HFFc6 (cell line): ENCODE measurements at places on chromosomes 11 and 22. TPM values are rescaled to one million over a fixed set of nuclear protein-coding genes. Genes with fewer than 3 reads are reported as not detected.

RNH1 gene
- 216 to 251 TPM (median 229 TPM) in 3 replicates for total RNA-seq

C22orf42 gene
- not detected in 3 replicates for total RNA-seq

LRP5 gene
- 2.9 to 14.4 TPM (median 11.6 TPM) in 3 replicates for total RNA-seq

PLEKHB1 gene
- 0.34 to 0.91 TPM (median 0.46 TPM) in 3 replicates for total RNA-seq

ALG12 gene
- 19.5 and 19.8 TPM in 2 replicates for total RNA-seq

PGA4 gene
- not detected in 3 replicates for total RNA-seq

SMTN gene
- 215 to 329 TPM (median 276 TPM) in 3 replicates for total RNA-seq

SPDYC gene
- not detected in 3 replicates for total RNA-seq

OR51B5 gene
- total RNA-seq = 0.40 TPM in 1 of 2 replicates, not detected in the other

IL10RA gene
- total RNA-seq = not detected in 3 replicates

GRIK4 gene
- not detected in 3 replicates for total RNA-seq

ELFN2 gene
- 1.2 and 6.0 TPM in 2 replicates for total RNA-seq

OTOG gene
- total RNA-seq = not detected in 2 replicates

KRTAP5-2 gene
- not detected in 3 replicates for total RNA-seq

OR51I2 gene
- total RNA-seq = not detected in 3 replicates

GRCh38 chr11:70112017-70112434 is 33.9 kb downstream of the ANO1 start:
- DNase-seq = no peak

DNA sequence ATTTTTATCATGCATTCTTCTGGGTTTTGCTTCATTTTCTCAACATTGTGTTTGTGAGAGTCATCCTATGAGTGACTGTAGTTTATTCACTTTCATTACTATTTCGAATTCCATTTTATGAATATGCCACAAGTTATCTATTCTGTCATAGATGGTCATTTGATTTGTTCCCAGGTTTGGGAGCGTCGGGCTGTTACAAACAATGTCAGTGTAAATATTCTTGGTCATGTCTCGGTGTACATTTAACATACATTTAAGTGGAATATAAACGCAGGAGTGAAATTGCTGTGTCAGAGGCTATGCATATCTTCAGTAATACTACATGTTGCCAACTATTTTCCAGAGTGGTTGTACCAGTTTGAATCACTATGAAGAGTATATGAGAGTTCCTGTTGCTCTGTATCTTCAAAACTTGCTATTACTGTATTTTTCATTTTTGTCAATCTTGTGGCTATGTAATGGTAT is 2.4 kb downstream of the TRIM44 start:
- DNase-seq = no peak

DNA sequence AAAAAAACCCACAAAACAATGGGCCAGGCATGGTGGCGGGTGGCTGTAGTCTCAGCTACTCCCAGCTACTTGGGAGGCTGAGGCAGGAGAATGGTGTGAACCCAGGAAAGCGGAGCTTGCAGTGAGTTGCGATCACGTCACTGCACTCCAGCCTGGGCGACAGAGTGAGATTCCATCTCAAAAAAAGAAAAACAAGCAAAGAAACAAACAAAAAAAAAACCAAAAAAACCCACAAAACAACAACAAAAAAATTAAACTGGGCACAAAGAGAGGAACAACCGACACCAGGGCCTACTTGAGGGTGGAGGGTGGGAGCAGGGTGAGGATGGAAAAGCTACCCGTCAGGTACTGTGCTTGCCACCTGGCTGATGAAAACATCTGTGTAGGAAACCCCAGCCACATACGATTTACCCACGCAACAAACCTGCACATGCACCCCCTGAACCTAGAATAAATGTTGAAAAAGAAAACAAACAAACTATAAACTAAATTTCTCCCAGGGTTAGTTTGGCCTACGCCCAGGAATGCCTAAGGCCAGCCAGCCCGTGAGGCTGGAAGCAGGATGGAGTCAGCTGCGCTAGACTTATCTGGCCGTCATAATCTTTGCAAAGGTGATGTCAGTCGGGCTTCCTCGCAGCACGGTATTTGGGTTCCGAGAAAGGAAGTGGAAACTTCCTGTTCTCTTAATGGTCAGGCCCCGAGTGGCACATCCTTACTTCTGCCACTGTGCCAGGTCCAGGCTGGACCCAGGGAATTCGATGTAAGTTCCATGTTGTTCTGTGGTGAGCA is 21.9 kb upstream of the CYB5R3 start:
- DNase-seq = no peak

GRCh38 chr11:85539029-85539689 is 88.0 kb downstream of the DLG2 start:
- no peak for DNase-seq

DNA sequence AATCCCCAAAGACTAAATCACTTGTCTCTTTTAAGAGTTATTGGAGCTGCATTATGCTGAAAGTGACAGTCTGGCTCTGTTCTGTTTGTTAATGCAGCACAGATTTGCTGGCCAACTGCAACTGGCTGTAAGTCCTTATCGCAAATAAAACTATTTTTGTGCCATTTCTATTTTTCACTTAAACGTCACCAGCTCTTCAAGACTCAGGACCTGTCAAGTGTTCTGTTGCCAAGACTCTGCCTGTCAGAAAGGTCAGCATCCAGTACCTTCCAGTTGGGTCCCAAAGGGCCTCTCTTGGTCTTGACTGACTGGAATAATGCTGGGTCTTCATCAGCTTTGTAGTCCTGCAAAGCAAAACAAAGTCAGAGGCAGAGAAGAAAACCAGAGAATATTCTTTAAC is 45.6 kb downstream of the PITPNB start:
- DNase-seq = no peak

GRCh38 chr11:123437236-123437979 is 7.3 kb downstream of the GRAMD1B start:
- DNase-seq = no peak

GRCh38 chr11:11074686-11075335 is 217.0 kb upstream of the ZBED5 start:
- DNase-seq = no peak

GRCh38 chr11:22666688-22667439 is 453 bp downstream of the GAS2 start:
- no peak for DNase-seq

DNA sequence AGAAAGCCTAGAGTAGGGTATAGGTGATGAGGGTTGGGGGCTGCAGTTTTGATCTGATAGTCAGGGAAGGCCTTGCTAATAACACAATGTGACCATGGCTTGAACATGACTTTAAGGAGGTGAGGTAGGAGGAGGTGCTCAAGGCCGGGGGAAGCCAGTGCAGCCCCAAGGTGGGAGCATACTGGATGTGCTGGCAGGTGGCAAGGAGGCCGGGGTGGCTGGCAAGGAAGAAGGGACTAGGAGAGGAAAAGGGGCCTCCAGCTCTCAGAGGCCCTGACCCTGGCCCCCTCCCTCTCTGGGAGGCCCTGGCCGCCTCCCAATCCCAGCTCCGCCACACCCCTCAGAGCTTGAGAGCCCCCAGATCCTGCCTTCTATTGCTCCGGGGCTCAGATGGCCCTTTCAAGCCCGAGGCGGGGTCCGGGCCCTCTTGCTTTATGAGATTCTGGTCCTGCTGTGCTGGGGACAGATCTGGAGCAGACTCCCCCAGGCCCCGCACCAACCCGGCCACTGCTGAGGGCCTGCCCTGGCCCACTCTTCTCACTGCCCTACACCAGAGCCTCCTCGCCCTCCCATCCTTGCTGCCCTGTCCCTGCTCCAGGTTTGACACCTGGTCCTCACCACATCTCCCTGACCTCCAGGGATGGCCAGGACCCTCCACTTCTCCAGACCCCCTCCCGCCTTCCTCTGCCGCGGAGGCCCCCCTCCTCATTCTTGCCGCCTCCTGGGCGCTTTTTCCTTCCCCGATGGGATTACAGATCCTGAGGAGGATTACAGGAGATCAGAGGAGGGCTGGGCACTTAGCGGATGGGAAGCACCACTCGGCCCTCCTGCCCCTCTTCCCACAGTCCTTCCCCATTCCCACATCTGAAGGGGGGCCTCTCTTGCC is 1.8 kb downstream of the PITPNM1 start:
- DNase-seq = no peak

GRCh38 chr11:17369094-17369493 is 17.5 kb downstream of the NCR3LG1 start:
- DNase-seq = no peak

GRCh38 chr11:65982824-65983588 is 19.0 kb downstream of the EIF1AD start:
- DNase-seq = no peak

DNA sequence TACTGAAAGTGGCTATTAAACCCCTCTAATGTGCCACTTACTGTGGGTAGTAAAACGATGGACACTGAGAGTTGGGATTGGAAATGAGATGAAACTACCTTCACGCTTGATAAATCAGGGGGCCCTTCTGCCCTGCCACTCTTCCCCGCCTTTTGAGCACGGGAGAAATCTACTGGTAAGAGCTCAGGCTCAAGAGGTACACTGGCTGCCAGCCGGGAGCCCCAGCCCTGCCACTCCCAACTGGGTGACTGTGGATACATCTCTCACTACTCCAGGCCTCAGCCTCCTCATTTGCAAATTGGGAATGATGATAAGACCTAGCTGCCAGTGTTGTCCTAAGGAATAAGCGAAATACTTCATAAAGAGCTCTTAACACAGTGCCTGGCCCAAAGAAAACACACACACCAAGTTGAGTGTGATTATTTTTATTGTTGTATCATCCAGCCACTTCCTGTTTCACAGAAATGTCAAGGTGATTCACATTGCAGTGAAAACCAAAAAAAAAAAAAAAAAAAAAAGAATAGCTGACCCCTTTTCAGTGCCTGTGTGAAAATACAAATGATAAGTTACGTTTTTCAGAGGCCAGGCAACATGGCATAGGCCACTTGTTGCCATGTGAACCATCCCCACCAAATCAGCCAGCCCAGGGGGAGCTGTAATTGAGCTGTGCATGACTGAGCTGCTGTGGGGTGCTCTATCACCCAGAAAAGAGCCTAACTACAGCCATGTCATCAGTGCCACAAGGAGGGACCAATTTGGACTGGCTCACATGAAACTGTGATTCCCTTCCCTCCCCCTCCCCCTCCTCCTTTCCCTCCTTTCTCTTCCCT is 4.4 kb upstream of the ZNRD2 start:
- DNase-seq = no peak

DNA sequence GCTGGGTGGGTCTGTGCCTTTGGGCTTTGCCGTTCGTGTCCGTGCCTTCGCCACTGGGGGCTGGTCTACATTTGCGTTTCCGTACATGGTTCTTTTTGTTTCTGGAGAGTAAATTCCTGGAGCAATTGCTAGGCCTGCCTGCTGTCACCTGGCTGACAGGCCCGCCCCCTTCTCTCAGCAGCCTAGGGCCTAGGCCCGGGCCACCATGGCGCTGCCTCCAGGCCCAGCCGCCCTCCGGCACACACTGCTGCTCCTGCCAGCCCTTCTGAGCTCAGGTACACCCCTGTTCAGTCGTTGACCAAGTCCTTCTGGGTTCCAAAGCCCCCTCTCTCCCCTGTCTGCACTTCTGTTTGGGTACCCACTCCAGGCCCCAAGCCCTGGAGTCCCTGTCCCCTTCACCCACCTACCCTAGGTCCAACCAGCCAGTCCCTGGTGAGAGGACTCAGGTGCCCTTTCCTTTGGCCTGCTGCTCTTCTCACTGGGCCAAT is 649 bp downstream of the TMEM25 start:
- DNase-seq = no peak

GRCh38 chr11:73158356-73159051 is 16.4 kb upstream of the FCHSD2 start:
- peak; percentile 61 for DNase-seq

DNA sequence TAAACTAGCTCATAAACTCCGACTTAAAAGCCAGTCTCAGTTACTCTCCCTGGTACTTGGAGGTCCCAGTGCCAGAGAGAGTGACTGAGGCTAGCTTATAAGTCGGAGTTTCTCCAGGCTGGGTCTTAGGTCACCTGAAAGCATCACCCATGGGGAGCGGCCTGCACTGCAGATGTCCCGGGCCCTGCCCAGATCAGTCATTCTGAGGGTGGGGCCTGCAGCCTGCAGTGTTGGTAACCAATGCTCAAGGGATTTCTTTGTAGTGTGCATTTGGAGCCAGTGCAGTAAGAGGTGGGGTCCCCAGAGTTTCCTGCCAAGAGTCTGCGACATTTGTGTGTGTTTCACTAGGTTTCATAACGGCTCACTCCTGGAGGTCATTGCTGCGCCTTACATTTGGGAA is 14.8 kb downstream of the TAB1 start:
- DNase-seq = no peak

GRCh38 chr11:65641297-65642013 is 3.6 kb downstream of the SIPA1 start:
- DNase-seq = no peak

DNA sequence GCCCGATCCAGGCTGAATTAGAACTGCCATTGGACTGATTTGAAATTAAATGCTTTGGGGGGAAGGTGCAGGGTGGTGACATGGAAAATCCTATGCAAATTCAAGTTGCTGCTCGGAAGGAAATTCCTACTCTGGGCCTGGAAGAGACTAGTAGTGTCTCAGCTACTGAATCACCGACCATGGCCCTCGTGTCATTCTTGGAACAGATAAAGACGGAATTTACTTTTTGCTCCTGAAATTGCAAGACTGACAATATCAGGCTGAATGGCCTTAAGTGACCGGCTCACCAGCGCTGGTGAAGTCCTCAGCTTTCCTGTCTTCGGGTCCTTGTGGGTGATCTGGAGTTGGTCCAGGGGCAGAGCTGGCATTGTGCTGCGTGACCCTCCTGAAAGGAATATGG is 6.1 kb downstream of the ASCC2 start:
- DNase-seq = no peak

DNA sequence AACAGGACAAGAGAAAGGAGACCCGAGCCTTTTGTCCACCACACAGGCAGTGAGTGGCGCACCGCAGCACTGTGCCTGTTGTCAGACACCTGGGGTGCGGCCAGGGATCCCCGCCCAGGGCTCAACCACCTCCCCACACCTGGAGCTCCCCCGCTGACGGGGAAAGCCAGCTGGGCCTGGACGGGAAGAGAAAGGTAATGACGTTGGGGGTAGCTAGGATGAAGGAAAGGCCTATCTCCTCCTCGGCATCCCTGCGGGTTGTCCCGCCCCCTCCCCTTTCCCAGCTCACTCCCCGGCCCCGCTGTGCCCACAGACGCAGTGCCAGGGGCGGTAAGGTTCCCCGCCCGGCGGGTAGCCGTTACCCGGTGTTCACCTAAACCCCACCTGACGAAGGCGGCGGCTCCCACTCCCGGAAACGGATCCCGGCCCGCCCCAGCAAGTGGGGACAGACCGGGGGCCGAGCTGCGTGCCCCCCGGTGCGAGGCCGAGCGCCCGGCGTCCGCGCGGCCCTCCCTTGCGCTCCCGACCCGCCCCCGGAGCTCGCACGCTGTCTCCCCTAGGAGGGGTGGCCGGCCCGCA is 495 bp downstream of the HYOU1 start:
- no peak for DNase-seq

- peak; percentile 51 for DNase-seq
Measured at GRCh38 chr22:21641417-21641788, 699 bp upstream of the SDF2L1 start.

GRCh38 chr11:69301081-69301454 is 7.1 kb downstream of the MYEOV start:
- DNase-seq = no peak

- no peak for DNase-seq
Measured at GRCh38 chr11:116948391-116948790, 111.0 kb upstream of the APOA1 start.

GRCh38 chr11:21534288-21534687 is 658.6 kb upstream of the ANO5 start:
- no peak for DNase-seq
